ENCODE measurements at places on chromosomes 5 and 9. TPM values are rescaled to one million over a fixed set of nuclear protein-coding genes. Genes with fewer than 3 reads are reported as not detected.
A peak's percentile ranks its signal among the peaks of the same experiment; 100 is the strongest.

- no peak for DNase-seq
Observed at GRCh38 chr5:854966-855743, 4.4 kb upstream of the ZDHHC11 start.

DNA sequence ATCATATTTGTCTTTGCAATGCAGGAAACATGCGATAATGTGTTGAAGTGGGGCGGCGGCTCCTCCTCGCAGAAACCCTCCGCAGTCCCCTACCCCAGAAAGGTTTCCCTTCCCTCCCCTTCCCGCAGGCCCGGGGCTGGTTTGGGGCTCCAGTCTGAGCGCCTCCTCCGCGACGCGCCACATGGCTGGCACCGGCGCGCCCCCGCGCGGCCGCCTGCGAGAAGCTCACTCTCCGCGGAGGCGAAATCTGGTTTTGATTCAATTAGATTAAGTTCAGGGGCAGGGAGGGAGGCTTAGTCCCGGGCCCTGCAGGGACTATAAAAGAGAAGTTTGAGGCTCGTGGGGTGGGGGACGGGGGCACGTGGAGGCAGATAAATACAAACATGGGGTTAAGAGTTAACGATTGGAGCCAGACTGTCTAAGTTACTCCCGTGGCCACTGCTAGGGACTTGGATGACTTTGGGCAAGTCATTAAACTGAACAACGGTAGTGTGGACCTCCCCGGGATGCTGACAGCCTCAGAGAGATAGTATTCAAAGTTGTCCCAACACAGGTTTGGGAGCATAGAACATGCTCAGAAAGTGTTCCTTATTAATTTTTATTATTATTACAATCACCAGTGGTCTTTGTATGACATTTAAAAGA is 69.4 kb downstream of the MSX2 start:
- DNase-seq = peak; percentile 65

- DNase-seq = no peak
Observed at GRCh38 chr5:95098012-95098411, 186.9 kb downstream of the MCTP1 start.

DNA sequence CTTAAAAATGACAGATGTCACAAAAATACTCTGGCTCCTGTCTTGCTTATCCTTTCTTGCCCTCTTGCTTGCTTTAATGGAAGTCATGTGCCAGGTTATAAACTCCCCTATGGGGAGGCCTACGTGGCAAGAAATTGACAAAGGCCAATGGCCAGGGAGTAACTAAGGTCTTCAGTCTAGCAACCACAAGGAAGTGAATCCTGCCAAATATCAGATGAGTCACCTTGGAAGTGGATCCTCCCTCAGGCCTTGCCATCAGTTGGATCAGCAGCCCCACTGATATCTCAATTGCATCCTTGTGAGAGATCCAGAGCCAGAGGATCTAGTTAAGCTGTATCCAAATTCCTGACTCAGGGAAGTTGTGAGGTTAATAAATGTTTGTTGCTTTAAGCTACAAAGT is 82.8 kb downstream of the CAAP1 start:
- no peak for DNase-seq

Gene PCDHB3
- polyA plus RNA-seq = not detected

Gene ZBED3
- polyA plus RNA-seq = not detected

DNA sequence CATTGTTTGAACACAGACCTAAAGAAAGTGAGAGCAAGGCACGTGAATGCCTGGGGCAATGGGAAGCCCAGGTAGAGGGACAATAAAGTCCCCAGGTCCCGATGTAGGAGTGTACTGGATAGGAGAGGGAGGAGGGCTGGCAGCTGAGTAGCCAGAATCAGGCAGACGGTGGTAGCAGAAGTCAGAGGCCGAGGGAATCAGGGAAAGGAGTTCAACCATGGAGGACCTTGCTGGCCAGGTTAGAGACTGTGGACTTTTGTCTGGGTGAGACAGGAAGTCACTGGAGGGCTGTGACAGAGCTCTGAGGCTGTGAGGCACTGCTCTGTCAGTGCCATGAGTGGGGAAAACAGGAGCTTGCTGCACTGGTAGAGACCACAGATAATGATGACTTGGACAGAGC is 248.2 kb downstream of the EFNA5 start:
- DNase-seq = no peak

GRCh38 chr9:715743-716400 is 125.6 kb upstream of the DMRT1 start:
- DNase-seq = no peak

DNA sequence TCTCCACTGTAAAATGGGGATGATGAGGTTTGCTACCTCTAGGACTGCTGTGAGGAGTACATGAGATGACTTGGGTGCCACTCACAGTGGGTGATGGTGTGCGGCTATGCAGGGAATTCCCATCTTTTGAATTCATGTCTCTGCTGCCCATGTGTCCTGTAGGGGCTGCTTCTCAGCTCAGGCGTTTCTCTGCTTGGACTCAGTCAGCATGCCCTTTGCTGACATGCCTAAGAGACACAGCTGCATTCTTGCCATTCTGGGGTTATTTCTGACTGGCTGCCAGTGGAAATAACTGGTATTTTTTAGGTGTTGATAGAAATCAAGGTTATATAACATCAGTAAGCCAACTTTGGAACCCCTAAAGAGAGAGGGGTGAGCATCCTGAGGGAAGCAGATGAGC is 24.3 kb upstream of the XPA start:
- DNase-seq = no peak

DNA sequence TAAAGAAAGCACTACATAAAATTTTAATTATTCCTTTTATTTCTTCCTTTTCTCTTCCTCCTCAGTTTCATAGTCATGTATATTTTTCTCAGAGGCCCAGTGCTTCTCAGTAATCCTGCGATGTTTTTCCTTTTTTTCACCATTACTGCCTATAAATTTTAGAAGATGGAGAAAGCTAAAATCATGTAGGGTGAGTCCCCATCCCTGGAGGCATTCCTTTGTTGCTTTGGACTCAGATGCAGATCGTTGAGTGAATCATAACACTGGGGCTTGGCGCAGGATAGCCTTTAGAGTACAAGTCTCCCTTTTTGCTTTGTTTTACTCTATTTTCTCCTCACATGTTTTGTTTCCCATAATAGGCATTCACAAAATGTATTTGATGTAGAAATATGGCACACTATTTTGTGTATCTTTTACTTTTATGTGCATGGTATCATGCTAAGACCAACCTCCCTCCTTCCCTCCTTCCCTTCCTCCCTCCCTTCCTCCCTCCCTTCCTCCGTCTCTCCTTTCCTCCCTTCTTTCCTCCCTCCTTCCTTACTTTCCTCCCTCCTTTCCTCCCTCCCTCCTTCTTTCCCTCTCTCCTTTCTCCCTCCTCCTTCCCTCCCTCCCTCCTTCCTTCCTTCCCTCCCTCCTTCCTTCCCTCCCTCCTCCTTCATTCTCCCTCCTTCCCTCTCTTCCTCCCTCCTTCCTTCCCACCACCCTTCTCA is 72.4 kb downstream of the NUDT12 start:
- DNase-seq = no peak

GRCh38 chr5:1784197-1785050 is 15.2 kb downstream of the MRPL36 start:
- DNase-seq = no peak

GRCh38 chr9:116308076-116308475 is 154.5 kb downstream of the PAPPA start:
- no peak for DNase-seq

- DNase-seq = no peak
Observed at GRCh38 chr9:20309124-20309523, 313.2 kb downstream of the MLLT3 start.

DNA sequence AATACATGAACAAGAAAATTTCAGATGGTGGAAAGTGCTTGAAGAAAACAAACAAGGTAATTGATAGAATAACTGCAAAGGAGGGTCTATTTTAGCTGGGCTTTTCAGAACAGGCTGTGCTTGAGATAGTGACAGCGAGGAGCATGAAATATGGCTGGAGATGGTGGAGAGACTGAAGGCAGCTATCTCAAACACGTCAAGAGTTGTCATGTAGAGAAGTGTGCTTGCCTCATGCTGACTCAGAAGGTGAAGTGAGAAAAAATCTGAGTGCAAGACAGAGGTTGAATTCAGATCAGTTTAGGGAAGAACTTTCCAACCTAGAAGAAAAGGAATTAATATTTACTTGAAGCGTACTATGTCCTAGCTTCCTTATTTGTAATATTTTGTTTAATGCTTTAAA is 115.5 kb upstream of the RANBP3L start:
- peak; percentile 34 for DNase-seq

- no peak for DNase-seq
Observed at GRCh38 chr5:9852671-9853070, 222.5 kb upstream of the TAS2R1 start.

DNA sequence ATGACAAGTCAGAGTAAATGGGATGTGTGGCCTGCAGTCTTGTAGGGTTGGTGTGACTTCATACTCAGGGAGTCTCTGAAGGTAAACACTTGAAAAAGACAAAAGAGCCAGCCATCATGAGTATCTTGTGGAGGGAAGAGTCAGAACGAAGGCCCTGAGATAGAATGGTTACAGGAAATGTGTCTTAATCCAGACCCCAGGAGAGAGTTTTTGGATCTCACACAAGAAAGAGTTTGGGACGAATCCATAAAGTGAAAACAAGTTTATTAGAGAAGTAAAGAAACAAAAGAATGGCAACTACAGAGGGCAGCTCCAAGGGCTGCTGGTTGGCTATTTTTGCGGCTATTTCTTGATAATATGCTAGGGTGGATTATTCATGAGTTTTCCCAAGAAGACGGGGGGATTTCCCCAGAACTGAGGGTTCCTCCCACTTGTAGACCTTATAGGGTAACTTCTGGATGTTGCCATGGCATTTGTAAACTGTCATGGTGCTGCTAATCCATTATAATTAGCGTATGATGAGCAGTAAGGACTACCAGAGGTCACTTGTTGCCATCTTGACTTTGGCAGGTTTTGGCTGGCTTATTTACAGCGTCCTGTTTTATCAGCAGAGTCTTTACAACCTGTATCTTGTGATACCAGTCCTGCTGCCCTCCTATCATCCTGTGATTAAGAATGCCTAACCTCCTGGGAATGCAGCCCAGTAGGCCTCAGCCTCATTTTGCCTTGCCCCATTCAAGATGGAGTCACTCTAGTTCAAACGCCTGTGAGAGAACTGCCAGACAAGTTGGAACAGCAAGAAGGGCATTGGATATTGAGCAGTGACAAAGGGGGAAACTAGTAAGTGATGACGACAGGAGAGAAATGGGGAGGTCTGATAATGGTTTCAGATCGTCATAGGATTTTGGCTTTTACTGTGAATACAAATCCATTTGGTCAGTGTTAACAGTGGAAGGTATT is 34.0 kb downstream of the MTRR start:
- DNase-seq = no peak

GRCh38 chr9:86402591-86402990 is 48.4 kb upstream of the TUT7 start:
- DNase-seq = no peak

Gene PCDHA3
- polyA plus RNA-seq = not detected

DNA sequence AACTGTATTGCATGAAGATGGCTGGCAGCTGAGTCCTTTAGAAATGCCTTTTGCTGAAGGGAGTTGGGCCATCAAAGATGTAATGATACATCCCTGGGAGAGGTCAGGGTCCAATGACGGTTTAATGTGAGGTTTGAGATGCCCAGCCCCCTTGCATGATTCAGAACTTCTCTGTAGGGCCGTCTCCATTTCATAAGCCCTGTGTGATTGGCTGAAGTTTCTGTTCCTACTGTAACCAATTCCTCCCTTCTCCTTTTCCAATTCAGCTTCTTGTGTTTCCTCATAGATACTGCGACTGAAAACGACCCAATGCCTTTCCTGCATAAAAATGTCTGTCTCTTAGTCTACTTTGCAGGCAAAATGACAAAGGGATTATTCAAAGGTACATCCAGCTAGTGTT is 47.9 kb upstream of the ST8SIA4 start:
- no peak for DNase-seq

DNA sequence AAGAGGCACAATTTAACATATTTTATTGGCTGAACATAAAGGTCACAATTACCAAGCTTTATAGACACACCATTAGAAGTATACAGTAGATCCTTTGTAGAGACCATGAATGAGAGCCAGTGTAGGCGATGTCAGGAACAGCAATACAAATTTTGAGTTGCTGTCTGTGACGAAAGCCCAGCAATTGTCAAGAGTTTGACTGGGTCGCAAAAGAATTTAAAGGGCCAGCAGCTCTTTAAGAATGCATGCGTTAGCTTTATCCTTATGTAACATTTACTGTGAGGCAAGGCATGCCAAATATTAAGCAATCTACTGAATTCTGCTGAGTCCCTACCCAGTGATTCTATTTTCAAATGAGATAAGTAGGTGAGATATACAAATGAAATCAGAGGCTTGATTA is 236.9 kb downstream of the ARRDC3 start:
- no peak for DNase-seq

Gene ZNF658
- 0.28 TPM for polyA plus RNA-seq

- DNase-seq = peak; percentile 17
Observed at GRCh38 chr5:157778121-157778805, 34.8 kb downstream of the LSM11 start.

- DNase-seq = no peak
Observed at GRCh38 chr9:14057368-14058324, 256.3 kb downstream of the NFIB start.

DNA sequence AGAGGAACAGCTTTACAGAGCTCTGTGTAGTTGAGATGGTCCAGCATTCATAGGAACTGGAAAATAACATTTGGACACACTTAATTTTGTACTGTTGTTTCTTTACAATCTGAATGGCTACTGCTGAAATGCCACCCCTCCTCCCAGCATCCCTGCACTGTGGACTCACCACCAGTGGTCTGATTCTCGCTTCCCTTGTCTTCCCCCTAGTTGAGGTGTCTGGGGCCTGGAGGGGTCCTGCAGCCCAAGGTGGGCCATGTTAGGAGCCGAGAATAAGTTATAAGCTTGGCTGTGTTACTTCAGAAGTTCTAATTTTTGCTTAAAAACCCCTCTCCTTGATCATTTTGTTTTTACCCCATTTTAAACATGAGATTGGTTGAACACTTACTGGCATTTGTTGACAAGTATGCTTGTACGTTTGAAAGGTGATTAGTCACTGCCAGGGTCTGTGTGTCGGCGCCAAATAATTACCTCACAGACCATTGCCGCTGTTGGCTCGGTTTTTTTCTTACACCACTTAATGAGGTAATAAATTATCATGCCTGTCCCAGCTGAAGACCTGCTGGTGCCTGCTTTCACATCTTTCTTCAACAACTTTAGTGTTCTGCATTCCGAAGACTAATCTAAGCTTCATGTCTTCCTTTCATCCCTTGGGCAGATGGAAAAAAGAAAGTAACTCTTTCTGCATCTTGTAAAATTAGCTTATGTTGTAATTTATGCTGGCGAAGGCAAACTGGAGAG is 65.8 kb downstream of the MCCC2 start:
- no peak for DNase-seq

Gene AQP7
- polyA plus RNA-seq = 0.46 TPM

DNA sequence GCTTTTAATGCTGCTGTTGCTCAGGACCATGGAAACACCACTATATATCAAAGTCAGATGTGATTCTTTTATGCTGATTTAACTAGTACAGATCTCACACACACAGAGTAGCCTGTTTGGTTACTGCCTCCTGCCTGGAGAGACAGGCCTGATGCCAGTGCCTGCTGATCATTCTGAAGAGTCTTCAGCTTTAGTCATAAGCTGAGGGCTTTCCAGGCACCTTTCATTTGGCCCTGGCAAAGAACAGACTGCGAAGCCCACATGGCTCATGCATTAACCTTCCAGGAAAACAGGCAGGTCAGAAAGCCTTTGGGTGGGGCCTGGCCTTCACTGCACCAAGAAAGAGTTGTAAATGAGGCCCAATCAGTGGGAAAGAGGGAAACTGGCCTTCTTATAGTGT is 144.7 kb downstream of the SAXO1 start:
- DNase-seq = no peak

Gene CRAT
- 6.3 TPM for polyA plus RNA-seq

Data from K562 (cell line).